H7 (cell line): ENCODE measurements at places on chromosomes 2 and 18. TPM values are rescaled to one million over a fixed set of nuclear protein-coding genes. Genes with fewer than 3 reads are reported as not detected.

Gene TMEM200C
- total RNA-seq = 4.7 and 5.8 TPM in 2 replicates

Gene FKBP1B
- 40.5 and 43.5 TPM in 2 replicates for total RNA-seq

Gene KCNIP3
- total RNA-seq = 0.48 and 3.2 TPM in 2 replicates

DNA sequence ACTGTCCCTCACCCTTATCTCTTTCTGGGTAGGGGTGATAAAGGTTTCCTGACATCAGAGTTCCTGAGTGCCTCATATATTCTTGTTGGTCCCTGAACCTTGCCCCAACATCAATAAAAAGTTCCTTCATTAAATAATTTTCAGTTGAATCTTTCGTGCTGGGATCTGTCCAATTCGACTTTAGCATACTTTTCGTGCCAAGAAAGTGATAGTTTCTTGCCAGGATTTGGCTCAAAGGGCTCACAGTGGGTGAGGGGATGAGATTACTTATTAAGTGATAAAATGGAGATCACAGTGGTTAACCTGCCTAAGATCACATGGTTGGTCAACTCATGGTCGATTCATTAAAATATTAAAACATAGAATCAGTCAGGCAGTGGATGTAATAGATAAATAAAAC lies 93.8 kb upstream of the SLC8A1 start:
- no peak for DNase-seq

DNA sequence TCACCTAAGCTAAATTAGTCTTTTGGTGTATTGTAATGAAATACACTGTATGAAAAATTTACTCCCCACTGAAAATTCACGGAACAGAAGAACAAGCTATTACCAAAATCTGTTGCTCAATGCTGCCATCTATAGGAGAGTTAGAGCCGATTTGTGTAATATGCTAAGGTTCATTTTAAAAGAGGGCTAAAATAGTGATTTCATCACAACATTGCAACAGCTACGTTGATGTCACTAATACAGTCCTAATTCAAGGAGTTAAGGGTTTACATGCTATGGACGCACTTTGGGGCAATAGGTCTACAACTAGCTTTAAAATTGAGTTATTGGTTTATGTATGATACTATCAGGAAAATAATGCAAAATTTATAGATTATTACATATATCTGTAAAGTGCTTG lies 3.0 kb upstream of the IRS1 start:
- DNase-seq = peak; percentile 54

DNA sequence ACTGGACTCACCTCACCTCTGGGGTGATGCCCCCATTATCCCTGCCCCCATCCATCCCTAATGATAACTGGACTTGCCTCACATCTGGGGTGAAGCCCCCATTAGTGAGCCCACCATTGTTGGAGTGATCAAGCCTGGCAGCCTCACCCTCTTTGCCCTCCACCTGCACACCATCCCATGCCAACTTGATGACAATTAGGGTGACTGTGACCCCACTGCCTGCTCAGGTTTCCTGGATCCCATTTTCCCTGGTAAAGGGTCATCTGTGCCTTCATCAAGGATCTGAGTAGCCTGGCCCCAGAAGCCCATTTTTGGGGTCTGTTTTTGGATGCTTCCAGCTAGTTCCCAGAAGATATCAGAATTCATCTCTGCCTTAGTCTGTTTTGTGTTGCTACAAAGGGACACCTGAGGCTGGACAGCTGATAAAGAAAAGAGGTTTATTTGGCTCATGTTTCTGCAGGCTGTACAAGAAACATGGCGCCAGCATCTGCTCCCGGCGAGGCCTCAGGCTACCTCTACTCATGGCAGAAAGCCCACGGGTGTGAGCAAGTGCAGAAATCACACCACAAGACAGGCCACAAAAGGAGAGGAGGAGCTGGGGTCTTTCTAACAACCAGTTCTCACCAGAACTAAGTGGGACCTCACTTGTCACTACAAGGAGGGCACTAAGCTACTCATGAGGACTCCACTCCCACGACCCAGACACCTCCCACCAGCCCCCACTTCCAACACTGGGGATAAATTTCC lies 196.4 kb upstream of the TWIST2 start:
- DNase-seq = no peak

Gene ATG9A
- total RNA-seq = 32.5 and 38.6 TPM in 2 replicates

- DNase-seq = no peak
Measured at GRCh38 chr18:39951142-39951720, 2003.8 kb upstream of the PIK3C3 start.
